AG08395 (cell line): ENCODE measurements at places on chromosomes 16 and 17.

DNA sequence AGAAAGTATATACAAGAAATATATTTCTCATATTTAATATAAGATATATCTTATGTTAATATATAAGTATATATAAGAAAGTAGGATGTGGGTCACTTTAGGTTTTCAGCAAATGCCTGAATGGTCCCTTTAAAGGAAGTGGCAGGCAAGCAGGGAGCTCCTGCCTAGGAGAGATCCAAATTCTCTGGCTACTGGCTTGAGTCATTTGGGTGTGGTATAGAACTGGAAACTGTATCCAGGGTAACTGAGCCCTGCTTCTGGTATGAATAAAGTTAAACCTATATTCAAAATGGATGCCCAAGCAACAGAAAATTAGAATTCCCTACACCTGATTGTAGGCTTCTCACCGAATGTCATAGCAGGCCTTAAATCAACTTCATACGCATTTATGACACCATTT is 144.4 kb downstream of the ZNF18 start:
- DNase-seq: no peak

DNA sequence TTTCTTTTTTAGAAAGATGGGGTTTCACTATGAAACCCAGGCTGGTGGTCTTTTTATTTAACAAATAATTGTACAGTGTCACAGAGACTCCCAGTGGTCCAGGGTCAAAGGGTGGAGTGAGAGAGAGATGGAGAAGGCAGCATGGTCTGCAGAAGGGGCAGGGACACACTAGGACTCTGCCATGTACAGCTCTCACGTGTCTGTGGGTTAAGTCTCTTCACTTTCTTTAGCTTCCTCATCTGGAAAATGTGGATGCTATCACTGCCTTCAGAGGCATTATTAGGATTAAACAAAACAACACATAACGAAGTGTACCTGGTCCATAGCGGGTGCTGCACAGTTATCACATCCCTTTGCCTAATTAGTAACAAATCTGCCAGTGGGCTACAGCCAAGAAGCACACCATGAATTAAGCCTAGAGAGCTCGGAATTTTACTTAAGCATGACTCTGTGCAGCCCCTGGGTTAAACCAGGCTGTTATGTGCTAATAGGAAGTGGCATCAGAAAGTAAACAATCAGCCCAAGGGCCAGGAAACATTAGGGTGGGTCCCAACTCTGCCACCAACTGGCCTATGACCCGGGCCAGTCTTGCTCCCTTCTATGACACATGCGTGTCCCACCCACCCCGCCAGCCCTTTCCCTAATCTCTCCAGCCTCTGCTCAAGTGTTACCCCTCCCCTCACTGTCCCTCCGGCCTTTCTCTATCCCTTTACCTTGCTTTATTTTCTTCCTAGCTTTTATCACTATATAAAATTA is 13.9 kb downstream of the TOP3A start:
- DNase-seq: no peak

DNA sequence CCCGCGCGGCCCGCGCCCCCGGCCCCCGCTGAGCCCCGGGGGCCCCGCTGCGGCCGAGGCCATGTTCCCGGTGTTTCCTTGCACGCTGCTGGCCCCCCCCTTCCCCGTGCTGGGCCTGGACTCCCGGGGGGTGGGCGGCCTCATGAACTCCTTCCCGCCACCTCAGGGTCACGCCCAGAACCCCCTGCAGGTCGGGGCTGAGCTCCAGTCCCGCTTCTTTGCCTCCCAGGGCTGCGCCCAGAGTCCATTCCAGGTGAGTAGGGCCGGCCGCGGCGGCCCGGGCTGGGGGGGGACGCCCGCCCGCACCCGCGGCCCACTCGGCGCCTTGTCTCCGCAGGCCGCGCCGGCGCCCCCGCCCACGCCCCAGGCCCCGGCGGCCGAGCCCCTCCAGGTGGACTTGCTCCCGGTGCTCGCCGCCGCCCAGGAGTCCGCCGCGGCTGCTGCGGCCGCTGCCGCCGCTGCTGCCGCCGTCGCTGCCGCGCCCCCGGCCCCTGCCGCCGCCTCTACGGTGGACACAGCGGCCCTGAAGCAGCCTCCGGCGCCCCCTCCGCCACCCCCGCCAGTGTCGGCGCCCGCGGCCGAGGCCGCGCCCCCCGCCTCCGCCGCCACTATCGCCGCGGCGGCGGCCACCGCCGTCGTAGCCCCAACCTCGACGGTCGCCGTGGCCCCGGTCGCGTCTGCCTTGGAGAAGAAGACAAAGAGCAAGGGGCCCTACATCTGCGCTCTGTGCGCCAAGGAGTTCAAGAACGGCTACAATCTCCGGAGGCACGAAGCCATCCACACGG is 504 bp downstream of the MAZ start:
- no peak for DNase-seq

DNA sequence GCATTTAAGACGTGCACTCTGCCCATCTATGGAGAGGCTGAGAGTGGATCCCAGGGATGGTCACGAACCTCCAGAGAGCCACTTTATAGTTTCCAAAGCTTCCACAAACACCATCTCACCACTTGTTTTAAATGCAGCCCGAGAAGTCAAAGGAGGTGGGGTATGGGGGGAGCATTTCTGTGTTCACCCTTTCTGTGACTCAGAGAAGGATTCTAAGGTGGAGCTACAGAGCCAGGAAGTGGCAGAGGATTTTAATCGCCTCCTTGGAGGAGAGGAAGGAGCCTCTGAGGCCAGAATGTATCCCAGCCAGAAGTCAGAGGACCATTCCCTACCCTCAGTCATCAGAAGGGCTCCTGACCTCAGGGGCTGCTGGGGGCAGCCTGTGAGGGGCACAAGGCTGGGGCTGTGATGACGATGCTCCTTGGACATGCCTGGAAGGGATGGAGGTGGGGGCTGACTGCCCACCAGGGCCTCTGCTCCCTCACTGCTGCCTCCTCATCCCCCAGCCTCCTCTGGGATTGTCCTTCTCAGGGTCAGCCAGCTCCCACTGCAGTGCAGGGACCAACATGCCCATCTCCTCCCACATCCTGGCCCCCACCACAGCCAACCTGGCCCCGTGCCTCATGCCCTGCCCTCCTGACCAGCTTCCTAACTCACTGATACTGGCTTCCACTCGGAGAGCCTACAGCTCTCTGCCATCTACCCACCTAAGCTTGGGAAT is 2.8 kb downstream of the XYLT2 start:
- DNase-seq: peak; percentile 69

DNA sequence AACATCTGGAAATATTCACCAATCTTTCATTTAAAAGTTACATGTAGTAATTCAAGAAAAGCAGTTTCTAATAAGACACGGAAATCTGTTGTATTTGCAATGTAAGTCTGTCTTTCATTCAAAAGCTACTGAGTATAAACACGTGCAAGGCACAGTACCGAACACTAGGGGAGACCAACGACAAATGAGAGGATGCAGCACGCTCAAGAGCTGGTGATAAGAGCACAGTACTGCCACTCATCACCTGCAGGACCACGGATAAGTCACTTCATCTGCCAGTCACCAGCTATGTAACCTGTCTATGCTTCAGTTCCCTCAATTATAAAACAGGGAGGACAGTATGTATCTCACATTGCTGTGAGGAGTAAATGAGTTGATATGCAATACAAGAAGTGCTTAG is 67.1 kb downstream of the CLEC18A start:
- peak; percentile 1 for DNase-seq

- DNase-seq: peak; percentile 43
These were observed 722 bp upstream of the SLC38A10 start for GRCh38 chr17:81295676-81296381.

GRCh38 chr16:56512025-56512424 is 7.8 kb downstream of the BBS2 start:
- DNase-seq: no peak

GRCh38 chr17:72128039-72128438 is 7.2 kb downstream of the SOX9 start:
- no peak for DNase-seq
